ENCODE measurements at places on chromosomes 5 and 9.

DNA sequence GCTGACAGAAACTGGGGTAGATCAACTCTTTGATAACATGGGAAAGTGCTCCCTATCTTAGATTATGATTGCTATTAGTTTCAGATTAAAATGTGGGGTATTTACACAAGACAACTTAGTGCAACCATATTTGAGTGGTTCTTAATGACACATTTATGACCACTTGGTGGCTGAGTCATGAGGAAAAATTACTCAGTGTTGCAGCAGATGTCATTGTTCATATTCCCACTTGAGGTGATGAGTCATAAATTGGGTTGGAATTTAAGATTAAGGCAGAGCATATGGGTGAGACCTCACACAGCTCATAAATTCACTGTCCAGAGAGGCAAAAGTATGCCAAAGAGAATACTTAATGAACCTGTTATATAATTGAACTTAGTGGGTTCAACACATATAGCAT lies 408.3 kb downstream of the DMRT2 start:
- no peak for DNase-seq

DNA sequence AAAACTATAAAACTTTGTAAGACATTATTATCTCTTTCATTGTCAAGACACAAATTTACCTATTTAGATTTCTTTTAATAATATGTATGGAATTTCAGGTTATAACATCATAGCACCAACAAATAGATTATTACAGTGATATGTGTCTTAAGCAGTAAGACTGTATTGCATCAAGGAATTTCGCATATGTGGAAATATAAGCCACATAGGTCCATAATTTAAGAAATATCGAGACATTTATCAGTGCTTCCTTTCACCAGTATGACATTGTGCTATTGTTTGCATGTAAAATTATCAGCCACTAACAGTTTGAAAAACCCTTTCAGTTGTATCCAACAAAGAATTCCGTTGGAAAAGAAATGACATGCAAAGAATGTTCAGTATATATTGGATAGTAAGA lies 186.7 kb upstream of the RASA1 start:
- DNase-seq: no peak

DNA sequence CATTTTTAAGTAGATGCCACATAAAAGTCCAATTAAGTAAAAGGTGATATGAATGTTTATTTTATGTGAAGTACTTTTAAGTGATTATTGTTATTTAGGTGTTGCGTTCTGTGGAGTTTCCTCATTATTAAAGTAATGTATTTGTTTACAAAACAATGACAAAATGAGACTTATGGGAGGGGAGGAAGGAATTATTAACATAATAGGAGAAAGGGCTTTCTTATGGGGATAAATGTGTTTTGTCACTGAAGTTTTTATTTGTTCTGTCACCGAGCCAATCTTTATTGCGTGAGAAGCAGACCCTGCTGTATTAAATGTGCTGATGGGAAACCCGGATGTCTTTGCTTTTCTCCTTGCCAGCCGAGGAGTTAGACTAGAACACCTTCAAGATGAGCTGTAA lies 44.5 kb downstream of the TRIO start:
- DNase-seq: no peak

DNA sequence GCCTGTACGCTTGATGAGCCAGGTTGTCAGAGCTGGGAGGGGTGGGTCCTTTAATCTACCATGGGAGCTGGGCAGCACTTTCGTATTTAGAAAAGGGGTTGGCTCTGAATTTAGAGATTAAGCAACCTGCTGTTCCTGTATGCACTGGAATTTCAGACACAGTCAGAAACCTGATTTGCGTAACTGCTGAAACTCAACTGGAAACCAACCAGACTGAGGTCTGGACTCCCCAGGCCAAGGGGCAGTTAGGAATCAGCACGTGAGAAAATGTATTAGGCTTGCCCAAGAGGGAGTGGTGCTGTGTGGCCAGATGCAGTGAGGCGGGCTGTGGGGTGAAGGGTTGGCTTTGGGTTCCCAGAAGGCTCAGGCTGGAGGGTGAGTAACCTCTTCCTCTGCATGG lies 235.0 kb downstream of the GOLPH3 start:
- DNase-seq: no peak

GRCh38 chr5:138954257-138955012 lies 79.3 kb upstream of the LRRTM2 start:
- DNase-seq: no peak

GRCh38 chr5:114243972-114244317 lies 117.9 kb upstream of the KCNN2 start:
- DNase-seq: no peak

DNA sequence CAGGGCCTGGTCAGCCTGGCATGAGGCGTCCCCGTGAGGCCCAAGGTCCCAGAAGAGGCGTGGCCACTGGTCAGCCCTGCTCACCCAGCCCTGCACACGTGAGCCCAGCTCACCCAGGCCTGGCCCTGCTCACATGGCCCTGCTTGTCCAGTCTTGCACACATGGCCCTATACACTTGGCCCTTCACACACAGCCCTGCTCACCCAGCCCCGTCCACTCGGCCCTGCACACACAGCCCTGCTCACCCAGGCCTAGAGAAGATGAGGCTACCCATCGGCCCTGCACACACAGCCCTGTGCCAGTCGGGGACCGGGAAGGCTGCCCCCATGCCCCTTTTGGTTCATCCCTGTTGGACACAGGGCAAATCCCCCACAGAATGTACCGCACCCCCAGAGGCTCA lies 28.4 kb downstream of the ZDHHC11B start:
- DNase-seq: no peak
